NCI-H1417 treated with DMSO at 0.1 percent for 48 hours (cell line): ENCODE measurements at places on chromosomes 5 and 9.

- no peak for DNase-seq
Measured at GRCh38 chr5:71780597-71780996, 61.5 kb downstream of the CARTPT start.

DNA sequence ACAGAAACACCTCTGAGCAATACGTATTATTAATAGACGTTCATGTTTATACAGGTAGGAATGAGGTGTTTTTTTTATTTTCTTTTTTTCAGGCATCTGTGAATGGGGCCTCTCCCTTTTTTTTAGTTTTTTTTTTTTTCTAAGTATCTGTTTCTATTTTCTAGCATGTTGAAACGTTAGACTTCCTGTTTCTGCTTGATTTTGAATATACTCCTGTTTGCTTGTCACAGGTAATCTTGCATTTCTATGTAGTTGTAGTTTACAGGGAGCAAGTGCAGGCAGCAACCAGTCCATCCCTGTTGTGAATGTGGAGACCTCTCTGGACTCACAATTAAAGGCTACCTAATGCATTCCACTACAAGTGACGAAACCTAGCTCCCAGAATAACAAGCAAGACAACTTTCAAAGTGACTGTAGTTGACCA lies 22.8 kb upstream of the TNFAIP8 start:
- no peak for DNase-seq

DNA sequence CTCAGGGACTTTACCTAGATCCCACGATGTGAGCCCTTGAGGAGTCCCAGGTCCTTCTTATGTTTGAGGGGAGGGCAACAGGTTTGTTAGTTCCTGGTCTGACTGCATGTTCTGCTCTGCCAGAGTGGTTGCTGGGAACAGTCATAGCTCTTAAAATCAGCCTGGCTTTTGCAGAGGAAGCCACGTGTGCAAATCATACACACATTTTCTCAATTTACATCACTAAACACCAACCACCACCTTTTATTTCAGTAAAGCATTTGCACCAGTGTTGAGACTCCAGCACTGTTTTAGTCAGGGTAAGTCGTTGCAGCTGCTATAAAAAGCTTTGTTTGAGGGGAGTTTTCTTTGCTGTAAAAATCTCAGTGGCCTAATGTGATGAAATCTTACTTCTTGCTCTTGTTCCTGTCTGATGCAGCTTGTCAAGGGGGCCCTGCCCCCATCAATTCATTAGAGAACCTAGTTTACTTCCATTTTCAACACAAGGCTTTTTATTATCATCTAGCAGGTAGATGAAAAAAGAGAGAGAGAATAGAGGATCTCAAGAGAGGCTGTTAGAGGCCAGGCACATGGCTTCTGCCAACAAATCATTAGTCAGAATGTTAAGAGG lies 70.3 kb upstream of the VCAN start:
- DNase-seq, result no peak

- no peak for DNase-seq
Measured at GRCh38 chr5:78483809-78484521, 123.5 kb downstream of the SCAMP1 start.

- peak; percentile 79 for DNase-seq
Measured at GRCh38 chr9:18393340-18394130, 80.4 kb upstream of the ADAMTSL1 start.

GRCh38 chr9:114049441-114050225 lies 28.5 kb downstream of the AMBP start:
- DNase-seq, result no peak

GRCh38 chr9:88651682-88652633 lies 117.0 kb downstream of the NXNL2 start:
- no peak for DNase-seq

- no peak for DNase-seq
Measured at GRCh38 chr5:157827423-157827822, 31.5 kb downstream of the CLINT1 start.

- DNase-seq, result no peak
Measured at GRCh38 chr9:105449081-105449480, 1.2 kb downstream of the FSD1L start.

DNA sequence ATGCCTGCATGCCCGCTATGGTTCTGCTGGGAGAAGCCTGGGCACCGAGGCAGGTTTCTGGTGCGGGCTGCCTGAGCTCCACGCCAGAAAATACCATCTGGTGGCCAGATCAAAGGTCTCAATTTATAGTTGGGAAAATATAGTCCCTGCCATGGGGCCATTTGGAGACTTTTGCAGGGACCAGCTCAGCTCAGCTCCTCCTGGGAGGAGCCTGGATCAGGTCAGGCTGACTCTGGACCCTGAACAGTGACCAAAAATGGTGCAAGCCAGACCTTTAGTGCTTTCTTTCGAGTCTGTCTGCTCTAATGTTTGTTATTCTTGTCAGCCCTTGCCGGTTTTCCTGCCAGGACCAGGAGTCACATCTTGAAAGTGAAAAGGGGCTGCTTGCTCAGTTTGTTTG lies 31.8 kb downstream of the HMCN2 start:
- no peak for DNase-seq

DNA sequence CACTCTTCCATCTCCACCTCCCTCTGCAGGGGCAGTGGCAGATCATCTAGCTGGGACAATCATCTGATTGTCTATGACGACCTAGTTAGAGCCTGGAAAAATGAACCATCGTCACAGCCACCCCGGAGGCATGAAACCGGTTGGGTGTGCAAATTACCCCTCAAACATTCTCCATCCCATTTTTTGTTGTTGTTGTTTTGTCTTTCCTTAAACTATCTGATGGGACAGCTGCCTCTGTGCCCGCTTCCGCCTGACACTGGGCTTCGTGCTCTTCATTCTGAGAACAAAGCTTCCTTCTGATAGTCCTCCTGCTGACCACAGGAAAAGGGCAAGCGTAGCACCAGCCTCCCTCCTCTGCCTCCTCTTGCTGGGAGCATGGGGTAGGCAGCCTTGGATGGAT lies 7.0 kb upstream of the NDST1 start:
- no peak for DNase-seq

DNA sequence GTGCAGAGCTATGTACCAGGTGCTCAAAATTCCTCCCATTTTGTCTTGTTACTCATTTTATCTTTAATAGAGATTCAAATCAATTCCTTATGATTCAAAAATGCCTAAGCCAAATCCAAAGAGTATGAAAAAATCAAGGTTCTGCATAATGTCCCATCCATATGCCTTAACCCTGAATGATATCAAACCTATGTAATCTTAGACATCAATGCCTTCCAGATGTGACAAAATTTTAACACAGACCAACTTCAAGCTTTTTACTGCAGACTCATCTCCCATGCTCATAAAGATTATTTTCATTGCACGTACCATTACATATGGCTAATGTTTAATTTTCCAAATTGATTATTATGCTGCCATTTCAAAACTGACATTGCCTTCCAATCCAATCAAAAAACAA lies 122.4 kb downstream of the NFIB start:
- DNase-seq, result no peak

- no peak for DNase-seq
Measured at GRCh38 chr5:154878642-154879335, 20.4 kb downstream of the CNOT8 start.

- DNase-seq, result no peak
Measured at GRCh38 chr9:130751631-130752355, 58.2 kb downstream of the EXOSC2 start.

- DNase-seq, result no peak
Measured at GRCh38 chr9:37515620-37516258, 30.0 kb downstream of the POLR1E start.

DNA sequence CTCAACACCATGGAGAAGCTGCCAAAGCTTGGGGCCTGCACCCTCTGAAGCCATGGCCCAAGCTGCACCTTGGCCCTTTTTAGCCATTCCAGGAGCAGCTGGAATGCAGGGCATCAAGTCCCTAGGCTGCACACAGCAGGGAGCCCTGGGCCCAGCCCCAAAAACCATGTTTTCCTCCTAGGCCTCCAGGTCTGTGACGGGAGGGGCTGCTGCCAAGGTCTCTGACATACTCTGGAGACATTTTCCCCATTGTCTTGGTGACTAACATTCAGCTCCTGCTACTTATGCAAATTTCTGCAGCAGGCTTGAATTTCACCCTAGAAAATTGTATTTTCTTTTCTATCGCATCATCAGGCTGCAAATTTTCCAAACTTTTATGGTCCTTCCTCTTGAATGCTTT lies 64.6 kb downstream of the ELOVL7 start:
- no peak for DNase-seq

DNA sequence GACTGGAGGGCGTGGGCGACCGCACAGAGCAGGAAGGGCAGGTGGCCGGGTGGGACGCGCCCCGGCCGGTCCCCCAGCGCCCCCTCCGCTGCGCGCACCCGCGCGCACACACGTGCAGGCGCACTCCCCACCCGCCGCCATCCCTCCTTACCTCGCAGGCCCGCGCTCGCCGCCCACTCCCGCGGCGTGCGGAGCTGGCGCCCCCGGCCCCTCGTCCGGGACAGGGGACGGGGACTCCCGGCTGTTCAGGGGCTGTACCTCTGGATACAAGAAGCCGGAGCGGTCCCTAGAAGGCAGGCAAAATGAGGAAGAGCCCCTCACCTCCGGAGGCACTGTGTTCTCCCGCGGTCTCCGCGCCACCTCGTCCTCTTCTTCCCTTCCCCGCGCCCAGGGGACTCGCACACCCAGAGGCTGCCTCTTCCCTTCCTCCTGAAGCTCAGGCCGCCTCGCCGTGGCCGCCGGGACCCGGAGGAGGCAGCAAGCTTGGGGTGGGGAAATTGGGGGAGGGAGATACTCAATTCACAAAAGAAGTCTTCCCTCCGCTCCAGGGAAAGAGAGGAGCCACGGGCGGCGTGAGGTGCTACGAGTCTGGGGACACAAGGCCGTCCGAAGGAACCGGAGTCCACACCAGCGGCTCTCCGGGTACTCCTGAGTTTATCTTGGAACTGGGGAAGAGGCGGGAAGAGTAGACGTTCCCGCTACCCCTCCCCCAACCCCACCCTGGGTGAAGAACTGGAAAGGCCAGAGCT lies 1.4 kb upstream of the GABRB2 start:
- no peak for DNase-seq

GRCh38 chr5:96385538-96385937 lies 47.5 kb downstream of the PCSK1 start:
- no peak for DNase-seq

GRCh38 chr5:55577353-55578060 lies 42.7 kb upstream of the PLPP1 start:
- no peak for DNase-seq

DNA sequence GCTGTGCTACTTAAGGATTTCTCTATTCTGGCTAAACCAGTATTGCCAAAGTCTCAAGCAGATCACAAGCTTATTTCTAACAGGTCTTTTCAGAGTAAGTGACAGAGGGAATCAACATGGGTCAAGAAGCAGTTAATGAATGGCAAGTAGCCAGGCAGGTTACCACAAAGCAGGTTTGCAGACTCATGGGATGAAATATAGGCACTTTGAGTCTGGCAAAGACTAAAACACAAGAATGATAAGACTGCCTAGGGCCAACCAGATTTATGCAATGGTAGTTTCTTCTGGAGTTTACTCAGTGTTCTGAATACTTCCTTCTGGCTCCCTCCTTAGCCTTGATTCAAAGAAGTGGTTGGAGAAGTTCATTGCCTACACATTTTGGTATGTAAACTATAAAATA lies 3.6 kb downstream of the HMGCS1 start:
- no peak for DNase-seq

DNA sequence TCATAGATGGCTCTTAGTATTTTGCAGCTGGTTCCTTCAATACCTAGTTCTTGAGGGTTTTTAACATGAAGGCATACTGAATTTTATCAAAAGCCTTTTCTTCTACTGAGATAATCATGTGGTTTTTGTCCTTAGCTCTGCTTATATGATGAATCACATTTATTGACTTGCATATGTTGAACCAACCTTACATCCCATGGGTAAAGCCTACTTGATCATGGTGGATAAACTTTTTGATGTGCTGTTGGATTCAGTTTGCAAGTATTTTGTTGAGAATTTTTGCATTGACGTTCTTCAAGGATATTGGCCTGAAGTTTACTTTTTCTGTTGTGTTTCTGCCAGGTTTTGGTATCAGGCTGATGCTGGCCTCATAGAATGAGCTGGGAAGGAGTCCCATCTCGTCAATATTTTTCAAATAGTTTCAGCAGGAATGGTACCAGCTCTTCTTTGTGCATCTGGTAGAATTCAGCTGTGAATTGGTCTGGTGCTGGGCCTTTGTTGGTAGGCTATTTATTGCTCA lies 49.7 kb downstream of the YIPF5 start:
- no peak for DNase-seq

- no peak for DNase-seq
Measured at GRCh38 chr9:93086447-93087224, 9.4 kb upstream of the CARD19 start.

DNA sequence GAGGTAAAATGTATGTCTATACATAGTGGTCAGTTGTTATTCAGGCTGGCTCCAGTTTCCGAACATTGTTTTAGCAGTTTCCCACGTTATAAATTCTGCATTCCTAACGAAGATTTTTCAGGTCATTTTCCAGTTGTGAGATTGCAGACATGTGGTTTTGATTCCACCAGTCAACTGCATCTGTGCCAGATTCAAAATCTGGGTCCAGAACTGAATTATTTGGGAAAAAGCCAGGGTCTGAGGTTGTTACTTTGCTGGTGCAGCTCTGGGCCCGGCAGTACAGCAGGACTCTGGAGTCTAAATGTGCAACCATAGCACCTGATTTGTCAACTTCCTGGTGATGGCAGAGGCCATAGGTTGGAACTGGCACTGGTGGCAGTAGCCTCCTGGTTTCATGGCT lies 105.7 kb upstream of the MEGF10 start:
- DNase-seq, result no peak

- DNase-seq, result no peak
Measured at GRCh38 chr9:5557606-5558587, 47.6 kb downstream of the PDCD1LG2 start.

- no peak for DNase-seq
Measured at GRCh38 chr5:56515011-56515410, 281.9 kb upstream of the ANKRD55 start.

GRCh38 chr9:2411459-2412215 lies 209.9 kb upstream of the VLDLR start:
- DNase-seq, result no peak

DNA sequence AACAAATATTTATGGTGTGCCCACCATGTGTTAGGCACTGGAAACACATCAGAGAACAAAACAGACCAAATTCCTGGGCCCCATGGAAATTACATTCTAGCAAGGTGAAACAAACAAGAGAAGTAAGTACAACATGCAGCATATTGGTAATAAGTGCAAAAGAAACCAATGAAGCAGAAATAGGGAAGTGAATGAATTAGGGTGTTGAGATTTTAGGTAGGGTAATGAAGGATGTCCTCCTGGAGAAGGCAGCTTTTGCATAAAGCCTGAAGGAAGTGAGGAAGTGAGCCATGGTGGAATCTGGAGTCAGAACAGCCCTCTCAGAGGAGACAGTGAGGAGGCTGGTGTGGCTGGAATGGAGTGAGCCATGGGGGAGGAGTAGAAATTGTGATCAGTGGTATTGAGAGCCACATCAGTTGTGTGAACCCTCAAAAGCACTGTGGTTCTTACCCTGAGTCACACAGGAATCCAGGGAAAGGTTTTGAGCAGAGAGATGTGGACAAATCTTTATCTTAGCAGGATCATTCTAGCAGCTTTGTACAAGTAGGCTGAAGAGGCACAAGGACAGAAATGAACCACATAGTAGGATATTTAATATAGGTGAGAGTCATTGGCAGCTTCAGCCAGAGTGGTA lies 52.7 kb upstream of the ARL15 start:
- DNase-seq, result no peak

GRCh38 chr5:86124333-86124732 lies 493.4 kb upstream of the COX7C start:
- DNase-seq, result no peak

- no peak for DNase-seq
Measured at GRCh38 chr5:134183481-134183880, 6.7 kb upstream of the SKP1 start.
